Progenitor cell of endocrine pancreas (in vitro differentiated cells): ENCODE measurements at places on chromosomes 3 and 15. TPM values are rescaled to one million over a fixed set of nuclear protein-coding genes. Genes with fewer than 3 reads are reported as not detected.

Gene FSIP1
- total RNA-seq = 1.6 and 2.5 TPM in 2 replicates

Gene GAP43
- total RNA-seq = 9.6 and 11.7 TPM in 2 replicates

Gene TUBGCP4
- total RNA-seq = 39.0 and 41.9 TPM in 2 replicates

Gene CHRD
- total RNA-seq = 10.2 and 13.0 TPM in 2 replicates

Gene PLA2G4D
- total RNA-seq = not detected in 2 replicates

Gene RPSA
- total RNA-seq = 1,289 and 1,295 TPM in 2 replicates

Gene CPLX3
- total RNA-seq = not detected in 2 replicates

Gene CHDH
- total RNA-seq = 17.7 and 17.9 TPM in 2 replicates

Gene UPK1B
- 8.3 and 11.9 TPM in 2 replicates for total RNA-seq

Gene CHRNA3
- 0.29 and 1.5 TPM in 2 replicates for total RNA-seq

Gene C3orf49
- total RNA-seq = not detected in 2 replicates

Gene FOXB1
- not detected in 2 replicates for total RNA-seq

Gene GNAT1
- 0.12 and 0.91 TPM in 2 replicates for total RNA-seq

Gene BTLA
- not detected in 2 replicates for total RNA-seq

Gene TMEM266
- total RNA-seq = 0.50 and 0.82 TPM in 2 replicates

Gene THSD4
- total RNA-seq = 6.7 and 6.8 TPM in 2 replicates

Gene PLSCR2
- total RNA-seq = 0.44 TPM in 1 of 2 replicates, not detected in the other

Gene MEX3B
- total RNA-seq = 21.9 and 22.4 TPM in 2 replicates

Gene CAMK2N2
- total RNA-seq = 1.3 and 1.4 TPM in 2 replicates

Gene GATA2
- total RNA-seq = 1.7 and 1.9 TPM in 2 replicates

Gene RTP1
- not detected in 2 replicates for total RNA-seq

Gene AADACL2
- total RNA-seq = not detected in 2 replicates

Gene PPP1R14D
- 0.81 and 1.5 TPM in 2 replicates for total RNA-seq

Gene LRIG1
- 31.4 and 32.4 TPM in 2 replicates for total RNA-seq

Gene FGD5
- total RNA-seq = 0.09 and 0.17 TPM in 2 replicates

Gene KLHL40
- total RNA-seq = not detected in 2 replicates

Gene PCSK6
- total RNA-seq = 1.8 and 3.6 TPM in 2 replicates

Gene EOGT
- total RNA-seq = 15.5 and 17.5 TPM in 2 replicates

Gene GOLGA8O
- total RNA-seq = 0.31 TPM in 1 of 2 replicates, not detected in the other

Gene AP3B2
- 13.2 and 14.4 TPM in 2 replicates for total RNA-seq

Gene CD200R1
- 0.13 TPM in 1 of 2 replicates, not detected in the other for total RNA-seq

Gene TUSC7
- not detected in 2 replicates for total RNA-seq

Gene SGO1
- total RNA-seq = 14.8 and 15.1 TPM in 2 replicates

Gene CA12
- total RNA-seq = 0.38 and 0.58 TPM in 2 replicates

Gene CX3CR1
- total RNA-seq = not detected in 2 replicates

Gene MEGF11
- total RNA-seq = 0.60 and 1.2 TPM in 2 replicates

Gene ALDH1A2
- total RNA-seq = 1.4 and 2.4 TPM in 2 replicates

Gene CYP8B1
- total RNA-seq = not detected in 2 replicates

Gene ZMYND10
- total RNA-seq = 0.86 and 2.2 TPM in 2 replicates

Gene FAM107A
- total RNA-seq = 0.09 TPM in 1 of 2 replicates, not detected in the other

Gene DLEC1
- total RNA-seq = 1.3 and 1.8 TPM in 2 replicates

Gene TGM5
- not detected in 2 replicates for total RNA-seq

Gene CHRNA7
- total RNA-seq = 5.1 and 5.7 TPM in 2 replicates

Gene NTRK3
- not detected in 2 replicates for total RNA-seq

Gene ATP13A4
- 6.8 and 8.1 TPM in 2 replicates for total RNA-seq

Gene DHX30
- total RNA-seq = 115 and 130 TPM in 2 replicates
